ENCODE measurements at places on chromosomes 6 and 20.

- no peak for DNase-seq
Measured at GRCh38 chr20:46774943-46775560, 65.6 kb downstream of the SLC2A10 start.

GRCh38 chr6:71724456-71725125 lies 161.8 kb upstream of the RIMS1 start:
- DNase-seq: no peak

GRCh38 chr6:21360336-21360735 lies 233.2 kb upstream of the SOX4 start:
- DNase-seq: no peak

- DNase-seq: no peak
Measured at GRCh38 chr6:166596776-166597507, 10.5 kb upstream of the RAMACL start.

- DNase-seq: peak; percentile 93
Measured at GRCh38 chr6:33840048-33840926, 36.5 kb upstream of the MLN start.

DNA sequence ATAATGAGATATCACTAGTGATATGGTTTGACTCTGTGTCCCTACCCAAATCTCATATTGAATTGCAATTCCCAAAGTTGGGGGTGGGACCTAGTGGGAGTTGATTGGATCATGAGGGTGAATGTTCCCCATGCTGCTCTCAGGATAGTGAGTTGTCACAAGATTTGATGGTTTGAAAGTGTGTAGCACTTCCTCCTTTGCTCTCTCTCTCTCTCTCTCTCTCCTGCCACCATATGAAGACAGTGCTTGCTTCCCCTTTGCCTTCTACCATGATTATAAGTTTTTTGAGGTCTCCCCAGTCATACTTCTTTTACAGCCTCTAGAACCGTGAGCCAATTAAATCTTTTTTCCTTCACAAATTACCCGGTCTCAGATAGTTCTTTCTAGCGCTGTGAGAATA lies 1002.0 kb upstream of the ADGRB3 start:
- DNase-seq: no peak

DNA sequence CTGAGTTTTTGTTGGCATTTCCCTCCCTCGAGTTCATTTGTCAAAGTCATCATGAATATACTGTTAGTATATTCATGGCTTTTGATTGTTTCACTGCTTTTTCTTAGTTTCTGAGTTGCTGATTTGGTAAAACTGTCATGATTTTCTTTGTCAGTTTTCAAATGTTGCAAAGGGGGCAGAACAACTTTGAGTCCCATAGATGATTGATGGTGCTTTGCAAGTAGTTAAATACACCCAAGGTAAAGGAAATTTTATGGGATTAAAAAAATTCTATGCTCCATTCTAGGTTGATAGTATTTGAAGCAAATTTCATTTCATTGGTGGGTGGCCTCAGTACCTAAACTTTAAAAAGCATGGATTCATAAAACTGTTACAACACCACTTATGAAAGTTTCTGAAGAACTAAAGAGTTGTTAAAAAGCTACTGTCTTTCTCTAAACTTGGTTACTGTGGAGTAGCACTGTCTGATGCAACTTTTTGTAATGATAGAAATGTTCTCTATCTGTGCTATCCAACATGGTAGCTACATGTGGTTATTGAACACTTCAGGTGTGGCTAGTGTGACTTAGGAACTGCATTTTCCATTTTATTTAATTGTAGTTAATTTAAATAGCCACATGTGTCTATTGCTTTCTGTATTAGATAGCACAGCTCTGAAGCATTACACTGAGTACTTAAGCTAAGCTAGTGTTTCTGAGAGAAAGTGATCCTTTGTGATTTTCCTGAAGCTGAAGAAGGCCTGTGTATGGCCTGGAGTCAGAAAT lies 153.6 kb downstream of the ZFAND3 start:
- peak; percentile 27 for DNase-seq

- no peak for DNase-seq
Measured at GRCh38 chr6:129662406-129662766, 47.6 kb downstream of the ARHGAP18 start.

- DNase-seq: no peak
Measured at GRCh38 chr20:47273591-47274235, 82.8 kb downstream of the ZMYND8 start.

DNA sequence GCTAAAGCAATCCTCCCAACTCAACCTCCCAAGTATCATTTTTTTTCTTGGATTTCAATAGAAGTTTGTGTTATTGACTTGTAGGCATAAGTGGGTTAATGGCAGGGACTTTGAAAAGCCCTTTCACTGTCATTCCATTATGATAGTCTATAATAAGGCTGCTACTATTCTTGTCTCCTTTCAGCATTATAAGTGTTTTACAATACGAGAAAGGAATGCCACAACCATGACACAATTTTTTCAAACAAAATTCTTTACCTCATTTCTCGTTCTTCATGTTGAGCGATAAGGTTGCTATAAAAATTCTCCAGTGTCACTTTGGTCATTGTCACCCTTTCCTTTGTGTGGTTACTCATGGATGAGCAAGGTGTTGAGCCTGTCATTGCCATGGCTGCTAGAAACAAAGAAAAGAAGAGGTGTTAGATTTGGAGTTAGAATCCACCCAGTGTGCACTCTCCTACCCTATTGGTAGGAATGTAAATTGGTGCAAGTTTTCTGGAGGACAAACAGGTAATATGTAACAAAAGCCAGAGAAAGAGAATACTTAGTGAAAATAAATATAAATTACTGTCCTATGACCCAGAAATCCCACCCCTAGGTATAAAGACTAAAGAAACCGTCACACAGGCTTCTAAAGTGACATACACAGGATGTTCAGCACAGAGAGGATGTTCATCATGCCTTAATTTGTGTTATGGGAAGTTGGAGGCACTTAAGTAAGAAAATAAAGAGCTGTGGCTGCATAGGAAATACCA lies 7.3 kb downstream of the STK38 start:
- DNase-seq: no peak

- DNase-seq: no peak
Measured at GRCh38 chr6:5814116-5814515, 192.6 kb downstream of the NRN1 start.

DNA sequence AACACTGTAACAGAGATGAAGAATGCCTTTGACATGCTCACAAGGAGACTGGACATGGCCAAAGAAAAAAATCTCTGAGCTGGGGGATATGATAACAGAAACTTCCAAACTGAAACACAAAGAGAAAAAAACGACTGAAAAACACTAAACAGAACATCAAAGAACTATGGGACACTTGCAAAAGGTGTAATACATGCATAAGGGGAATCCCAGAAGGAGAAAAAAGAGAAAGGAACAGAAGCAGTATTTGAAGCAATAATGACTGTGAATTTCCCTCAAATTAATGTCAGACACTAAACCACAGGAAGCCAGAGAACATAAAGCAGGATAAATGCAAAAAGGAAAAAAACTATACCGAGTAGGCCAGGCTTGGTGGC lies 117.4 kb upstream of the ARID1B start:
- DNase-seq: no peak

DNA sequence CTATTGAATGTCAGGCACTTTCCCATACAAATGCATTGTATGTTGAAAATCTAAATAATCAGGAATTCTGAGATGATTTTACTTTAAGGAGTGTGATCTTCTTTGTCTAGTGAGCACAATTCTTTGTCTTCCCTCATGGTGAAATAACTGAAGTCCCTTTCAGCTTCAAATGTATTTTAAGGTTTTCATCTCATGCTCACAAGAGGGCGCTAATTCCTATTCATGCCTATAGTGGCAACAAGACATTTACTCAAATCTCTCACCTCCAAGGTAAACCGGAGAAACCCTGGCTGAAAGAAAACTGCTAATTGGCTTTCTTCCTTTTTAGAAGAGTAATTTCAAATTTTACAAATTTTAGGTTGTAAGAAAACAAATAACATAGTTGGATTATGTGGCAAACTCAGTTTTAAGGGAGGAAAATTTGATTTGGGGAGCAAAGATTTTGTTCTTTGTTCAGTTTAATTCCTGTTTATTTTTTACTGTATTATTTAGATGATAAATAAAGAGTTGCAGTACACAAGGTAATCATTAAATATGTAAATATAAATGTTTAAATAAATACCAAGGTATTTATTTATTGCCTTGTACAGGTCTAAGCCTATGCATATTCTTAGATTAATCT lies 69.1 kb downstream of the SLC35F1 start:
- peak; percentile 41 for DNase-seq

DNA sequence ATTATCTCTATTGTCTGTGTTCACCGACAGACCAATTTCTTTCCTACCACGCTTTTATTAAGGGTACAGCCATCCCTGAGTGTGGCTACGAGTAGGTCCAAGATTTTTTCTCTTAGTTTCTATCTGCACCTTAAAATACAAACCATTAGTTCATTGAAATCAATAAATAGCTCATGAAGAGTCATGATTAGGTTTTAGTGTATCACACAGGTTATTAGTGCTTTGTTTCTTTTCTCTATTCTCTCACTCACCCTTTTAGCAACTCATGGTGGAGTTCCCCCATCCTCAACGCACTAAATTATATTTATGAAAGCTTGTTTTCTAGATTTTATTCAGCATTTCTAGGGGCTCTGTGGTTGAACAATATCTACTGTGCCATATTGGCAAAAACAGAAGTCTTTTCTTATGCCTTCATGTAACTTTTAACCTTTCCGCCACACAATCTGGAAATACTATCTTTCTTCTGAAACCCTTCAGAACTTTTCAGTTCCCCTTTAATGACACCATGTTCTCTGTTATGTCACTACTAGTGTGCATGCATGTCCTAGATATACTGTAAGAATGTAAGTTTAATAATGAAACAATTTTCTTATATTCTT lies 128.2 kb upstream of the LAMA2 start:
- no peak for DNase-seq

GRCh38 chr6:36235309-36235708 lies 34.6 kb upstream of the PNPLA1 start:
- no peak for DNase-seq

- no peak for DNase-seq
Measured at GRCh38 chr6:121536345-121536744, 100.9 kb downstream of the GJA1 start.

DNA sequence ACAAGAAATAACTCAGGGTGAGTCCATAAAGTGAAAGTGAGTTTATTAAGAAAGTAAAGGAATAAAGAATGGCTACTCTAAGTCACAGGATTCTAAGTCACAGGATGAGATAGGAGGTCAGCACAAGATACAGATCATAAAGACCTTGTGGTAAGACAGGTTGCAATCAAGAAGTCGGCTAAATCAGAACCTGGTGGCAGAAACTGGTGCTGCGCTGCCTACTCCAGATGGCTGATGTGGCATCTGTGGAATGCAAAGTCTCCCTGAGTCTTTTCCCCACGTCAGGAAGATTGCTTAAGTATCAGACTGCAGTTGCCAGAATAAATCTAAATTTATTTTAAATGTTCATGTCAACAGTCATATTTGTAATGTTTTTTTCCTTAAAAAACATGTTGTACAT lies 10.7 kb upstream of the KCNK15 start:
- peak; percentile 81 for DNase-seq

GRCh38 chr20:17499041-17499440 lies 32.1 kb downstream of the BFSP1 start:
- no peak for DNase-seq

- DNase-seq: no peak
Measured at GRCh38 chr6:29941471-29941870, 861 bp upstream of the HLA-A start.

DNA sequence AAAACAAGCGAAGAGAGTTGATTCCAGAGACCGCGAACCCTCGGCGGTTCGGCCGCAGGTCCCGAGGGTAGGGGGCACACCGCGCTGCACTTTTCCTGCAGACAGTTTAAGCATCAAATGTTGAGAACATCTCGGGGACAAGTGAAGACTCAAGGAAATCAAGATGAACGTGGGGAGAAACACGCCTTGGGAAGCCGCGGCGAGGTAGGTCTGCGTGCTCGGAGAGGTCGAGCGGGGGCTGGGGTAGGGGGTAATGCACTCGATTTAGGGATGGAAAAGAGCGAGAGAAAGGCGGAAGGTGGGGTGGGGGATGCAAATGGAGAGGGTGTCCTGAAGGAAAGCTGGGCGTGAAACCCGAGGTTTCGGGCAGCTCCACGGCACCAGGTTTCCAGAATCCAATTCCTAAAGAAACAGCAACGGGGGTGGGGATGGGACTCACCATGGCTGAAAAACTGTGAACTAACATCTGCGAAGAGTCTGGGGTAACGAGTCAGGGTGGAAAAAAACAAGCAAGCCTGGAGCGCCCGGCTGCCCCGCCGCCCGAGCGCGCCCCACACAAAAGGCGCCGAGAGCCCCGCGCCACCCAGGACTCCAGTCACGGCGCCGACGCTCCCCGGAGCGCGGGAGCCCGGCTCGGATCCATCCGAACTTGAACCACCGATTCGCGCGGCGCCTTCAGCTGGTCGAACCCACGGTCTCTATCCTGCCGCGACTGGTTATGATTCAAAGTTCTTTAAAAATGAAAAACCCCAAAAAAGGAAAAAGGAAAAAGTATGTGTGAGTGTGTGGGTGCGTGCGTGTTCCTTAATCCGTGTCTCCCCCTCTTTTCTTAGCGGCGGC lies 3.5 kb downstream of the TFAP2A start:
- no peak for DNase-seq

DNA sequence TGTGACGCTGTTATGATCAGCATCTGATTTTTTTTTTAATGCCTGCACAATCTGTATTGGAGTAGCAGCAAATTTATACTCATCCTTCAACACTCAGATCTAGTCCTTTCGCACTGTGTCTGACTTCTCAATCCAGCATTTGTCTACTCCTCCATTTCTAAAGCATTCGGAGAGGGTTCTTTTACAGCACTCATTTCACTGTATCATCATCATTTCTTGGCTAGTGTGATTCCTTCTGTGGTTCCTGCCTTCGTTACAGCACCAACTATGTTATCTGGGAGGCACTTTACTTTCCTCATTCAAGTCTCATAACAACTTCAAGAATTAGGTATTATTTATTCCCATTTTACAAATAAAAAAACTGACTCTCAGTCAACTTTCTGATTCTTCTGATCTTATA lies 18.0 kb downstream of the NUDT3 start:
- no peak for DNase-seq

GRCh38 chr6:113447088-113447831 lies 409.9 kb upstream of the MARCKS start:
- peak; percentile 72 for DNase-seq

GRCh38 chr6:137219664-137220252 lies 573 bp upstream of the IFNGR1 start:
- DNase-seq: no peak

Measured in GM03348 (cell line).